ENCODE measurements at places on chromosomes 4 and X.
A peak's percentile ranks its signal among the peaks of the same experiment; 100 is the strongest.

DNA sequence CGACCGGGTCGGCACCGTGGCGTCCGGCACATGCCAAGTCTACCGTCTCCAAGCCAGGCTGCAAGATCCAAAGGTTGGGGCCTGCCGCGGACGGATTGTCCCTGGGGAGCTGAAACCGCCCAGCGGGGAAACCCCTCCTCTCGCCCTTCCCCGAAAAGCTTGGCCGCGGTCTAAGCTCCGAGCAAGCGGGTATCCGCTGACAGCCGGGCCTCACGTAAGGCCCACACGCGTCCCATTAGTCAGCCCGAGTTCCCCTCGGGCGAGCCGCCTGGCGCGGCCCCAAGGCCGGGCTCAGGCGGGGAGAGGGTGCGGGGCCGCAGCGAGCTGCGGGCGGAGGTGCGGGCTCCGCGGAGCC lies 6.8 kb upstream of the BCOR start:
- ATAC-seq: peak; percentile 73

DNA sequence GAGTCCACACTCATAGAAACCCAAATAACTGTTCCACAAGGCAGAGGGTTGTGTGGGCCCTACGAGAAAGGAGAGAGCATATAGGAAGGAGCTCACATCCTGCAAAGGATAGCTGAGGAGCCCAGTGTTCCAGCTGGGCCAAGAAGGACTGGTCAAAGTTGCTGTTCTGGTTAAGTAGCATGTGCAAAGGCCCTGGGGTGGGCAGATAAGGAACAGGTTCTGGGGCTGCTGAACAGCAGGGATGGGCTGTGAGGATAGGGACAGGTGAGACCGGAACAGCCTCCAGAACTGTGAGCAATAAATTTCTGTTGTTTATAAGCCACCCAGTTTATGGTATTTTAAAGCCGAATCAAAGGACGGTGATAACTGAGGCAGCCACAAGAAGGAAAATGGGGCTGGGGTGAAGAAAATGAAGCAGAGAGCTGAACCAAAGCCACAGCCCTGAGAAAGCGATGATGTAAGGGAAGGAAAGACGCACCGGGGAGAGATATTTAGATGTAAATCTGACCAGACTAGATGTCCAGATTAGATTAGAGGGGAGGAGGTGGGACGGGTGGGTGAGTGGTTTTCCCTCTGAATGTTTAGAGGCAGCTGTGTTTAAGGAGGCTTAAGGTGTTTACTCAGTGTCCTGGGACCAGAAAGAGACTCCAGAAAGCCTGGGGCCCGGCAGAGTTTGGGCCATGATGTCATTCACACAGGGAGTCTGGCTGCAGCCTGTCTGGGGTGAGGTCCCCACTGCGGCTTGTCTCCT lies 180.8 kb upstream of the BCOR start:
- ATAC-seq: no peak

DNA sequence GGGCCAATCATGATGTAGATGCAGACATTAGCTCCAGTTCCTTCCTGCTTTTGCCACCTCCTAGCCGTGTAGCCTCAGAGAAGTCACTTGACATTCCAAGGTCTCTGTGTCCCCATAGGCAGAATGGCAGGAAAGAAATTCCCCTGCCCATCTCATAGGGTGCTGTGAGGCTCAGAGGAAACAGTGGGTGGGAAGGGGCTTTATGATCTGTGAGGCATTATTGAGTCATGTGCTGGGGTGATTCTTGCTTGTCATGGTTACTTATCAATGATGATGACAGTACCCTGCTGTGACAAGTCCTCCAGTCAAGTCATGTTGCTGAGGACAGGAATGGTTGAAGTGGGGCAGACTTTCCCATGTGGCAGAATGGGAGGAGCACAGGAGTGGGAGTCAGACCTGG lies 63.7 kb downstream of the MSX1 start:
- no peak for ATAC-seq

DNA sequence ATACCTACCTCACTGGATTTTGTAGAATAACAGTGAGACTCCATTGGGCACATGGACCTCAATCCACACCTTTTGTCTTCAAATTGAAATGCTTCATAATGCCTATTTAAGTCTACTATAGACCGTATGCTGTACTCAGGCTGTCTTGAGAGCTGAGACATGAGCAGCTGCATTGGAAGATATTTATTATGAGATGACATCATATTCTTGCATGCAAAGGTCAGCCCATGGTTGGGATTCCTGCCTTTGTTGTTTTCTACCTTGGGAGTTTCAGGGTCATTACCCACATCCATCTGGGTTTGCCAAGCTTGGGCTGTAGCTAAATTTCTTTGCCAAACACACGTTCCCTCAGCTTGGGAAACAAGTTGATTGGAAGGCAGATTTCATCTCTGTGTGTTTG lies 33.2 kb upstream of the MAMLD1 start:
- ATAC-seq: no peak

DNA sequence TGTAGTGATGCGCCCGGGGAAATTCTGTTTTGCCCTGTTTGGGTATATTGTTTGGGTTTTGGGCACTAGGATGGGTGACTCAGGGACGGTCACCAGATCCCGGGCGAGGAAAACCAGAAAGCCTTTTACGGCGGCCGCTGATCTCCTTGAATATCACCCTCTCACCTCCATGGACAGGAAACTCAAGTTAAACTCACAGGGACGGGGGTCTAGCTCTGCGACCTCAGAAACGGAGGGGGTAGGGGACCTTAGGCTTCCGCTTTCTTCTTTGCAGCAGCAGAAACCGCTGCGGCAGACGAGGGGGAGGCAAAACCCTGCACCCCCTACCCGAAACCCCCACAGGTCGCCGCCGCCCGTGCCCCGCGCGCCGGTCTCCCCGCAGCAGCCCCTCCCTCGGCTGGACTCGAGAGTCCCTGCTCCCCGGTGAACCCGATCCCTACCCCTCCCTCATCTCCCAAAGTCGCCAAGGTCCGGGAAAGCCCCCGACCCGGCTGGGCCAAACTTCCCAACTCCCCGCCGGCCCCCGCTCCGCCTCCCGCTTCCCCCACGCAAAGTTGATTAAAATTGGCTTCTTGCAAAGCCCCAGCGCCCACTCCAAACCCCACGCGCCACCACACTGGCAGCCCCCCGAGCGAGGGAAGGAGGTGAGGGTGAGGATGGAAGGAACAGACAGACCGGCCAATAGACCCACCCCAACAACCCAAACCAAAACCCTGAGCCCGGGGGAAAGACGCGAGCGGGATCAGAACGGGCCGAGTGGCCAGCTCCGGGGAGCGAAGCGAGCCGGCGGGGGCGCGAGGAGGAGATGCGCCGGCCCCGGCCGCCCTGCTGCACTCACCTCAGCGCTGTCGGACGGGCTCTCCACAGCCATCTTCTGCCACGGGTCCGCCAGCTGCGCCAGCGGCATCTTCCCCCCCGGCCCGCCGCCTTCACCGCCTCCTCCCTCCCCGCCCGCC lies 705 bp downstream of the RPS6KA3 start:
- ATAC-seq: peak; percentile 44

- no peak for ATAC-seq
Measured at GRCh38 chr4:74120086-74120485, 21.1 kb upstream of the CXCL2 start.

GRCh38 chrX:5086388-5086787 lies 1142.3 kb downstream of the NLGN4X start:
- no peak for ATAC-seq

DNA sequence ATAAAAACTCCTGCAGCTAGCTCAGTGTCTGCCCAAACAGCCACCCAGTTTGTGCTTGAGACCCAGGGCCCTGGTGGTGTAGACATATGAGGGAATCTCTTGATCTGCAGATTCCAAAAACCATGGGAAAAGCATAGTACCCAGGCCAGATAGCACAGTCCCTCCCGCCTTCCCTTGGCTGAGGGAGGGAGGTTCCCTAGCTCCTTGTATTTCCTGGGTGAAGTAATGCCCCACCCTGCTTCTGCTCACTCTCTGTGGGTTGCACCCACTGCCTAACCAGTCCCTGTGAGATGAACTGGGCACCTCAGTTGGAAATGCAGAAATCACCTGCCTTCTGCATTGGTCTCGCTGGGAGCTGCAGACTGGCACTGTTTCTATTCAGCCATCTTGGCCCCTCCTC lies 54.6 kb downstream of the USP26 start:
- ATAC-seq: no peak

- no peak for ATAC-seq
Measured at GRCh38 chrX:7841084-7841805, 1.7 kb upstream of the VCX start.

- ATAC-seq: peak; percentile 90
Measured at GRCh38 chrX:118751950-118752783, 24.8 kb downstream of the IL13RA1 start.

- ATAC-seq: no peak
Measured at GRCh38 chr4:158571736-158572135, 50.1 kb downstream of the RXFP1 start.

- ATAC-seq: no peak
Measured at GRCh38 chr4:81136161-81136905, 78.7 kb downstream of the PRKG2 start.

- no peak for ATAC-seq
Measured at GRCh38 chr4:8688041-8688907, 95.7 kb downstream of the CPZ start.

DNA sequence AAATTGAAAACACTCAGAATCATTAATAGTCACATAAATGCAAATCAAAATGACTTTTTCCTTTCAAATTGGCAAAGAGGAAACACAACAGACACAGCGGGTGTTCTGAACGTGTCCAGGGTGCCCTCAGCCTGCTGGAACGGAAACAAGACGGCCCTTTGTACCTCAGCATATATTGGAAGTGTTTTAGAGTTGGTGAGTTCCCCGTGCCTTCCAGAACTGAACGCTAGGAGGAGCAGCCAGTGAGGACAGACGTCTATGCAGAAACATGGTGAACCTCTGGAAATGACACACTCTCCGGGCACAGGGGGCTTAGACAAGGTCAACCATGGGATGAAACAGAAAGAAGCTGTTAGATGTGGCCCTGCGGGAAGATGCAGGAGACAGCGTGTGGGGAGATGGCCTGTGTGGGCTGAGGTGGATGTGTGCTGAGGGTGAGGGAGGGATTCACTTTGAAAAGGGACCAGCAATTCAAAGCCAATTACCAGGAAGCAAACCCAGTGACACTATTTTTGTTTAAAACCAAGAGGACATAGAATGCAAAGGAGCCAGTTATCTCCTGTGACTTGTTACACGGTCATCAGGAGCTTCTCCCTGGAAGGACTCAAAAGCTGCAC lies 40.4 kb downstream of the RNF212 start:
- peak; percentile 71 for ATAC-seq

DNA sequence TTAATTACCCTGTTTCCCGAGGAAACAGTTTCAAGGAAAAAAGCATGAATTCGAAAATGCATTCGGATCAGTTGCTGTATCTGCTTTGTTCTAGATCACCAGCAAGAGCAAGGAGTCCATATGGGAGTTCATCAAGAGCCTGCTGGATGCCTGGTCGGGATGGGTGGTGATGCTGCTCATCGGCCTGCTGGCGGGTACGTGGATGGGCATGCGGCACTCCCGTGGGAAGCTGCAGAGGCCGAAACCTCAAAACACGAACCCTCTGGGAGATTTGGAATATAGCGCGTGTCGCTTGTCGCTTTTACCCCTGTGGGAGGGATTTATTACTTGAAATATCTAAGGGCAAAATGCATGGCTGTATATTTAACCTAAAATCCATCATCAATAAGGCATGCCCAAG lies 30.6 kb downstream of the CLCN4 start:
- no peak for ATAC-seq

GRCh38 chrX:24553011-24553410 lies 87.9 kb downstream of the PDK3 start:
- ATAC-seq: no peak

GRCh38 chr4:163587867-163588266 lies 93.4 kb downstream of the TMA16 start:
- ATAC-seq: peak; percentile 93

DNA sequence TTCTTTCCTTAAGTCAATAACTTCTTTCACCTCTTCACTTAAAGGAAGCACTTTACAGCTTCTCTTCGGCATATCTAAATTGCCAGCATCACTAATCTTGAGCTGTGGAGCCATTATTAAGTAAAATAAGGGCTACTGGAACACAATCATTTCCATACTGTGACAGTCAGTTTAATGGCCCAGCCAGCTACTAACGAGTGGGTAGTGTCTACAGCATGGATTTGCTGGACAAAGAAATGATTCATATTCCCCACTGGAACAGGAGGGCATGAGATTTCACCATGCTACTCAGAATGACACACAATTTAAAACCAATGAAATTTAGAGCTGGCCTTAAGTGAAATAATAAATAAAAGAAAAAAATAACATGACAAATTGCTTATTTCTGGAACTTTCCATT lies 72.1 kb downstream of the DDIT4L start:
- ATAC-seq: no peak

GRCh38 chrX:80576806-80577533 lies 156.7 kb downstream of the TENT5D start:
- no peak for ATAC-seq

DNA sequence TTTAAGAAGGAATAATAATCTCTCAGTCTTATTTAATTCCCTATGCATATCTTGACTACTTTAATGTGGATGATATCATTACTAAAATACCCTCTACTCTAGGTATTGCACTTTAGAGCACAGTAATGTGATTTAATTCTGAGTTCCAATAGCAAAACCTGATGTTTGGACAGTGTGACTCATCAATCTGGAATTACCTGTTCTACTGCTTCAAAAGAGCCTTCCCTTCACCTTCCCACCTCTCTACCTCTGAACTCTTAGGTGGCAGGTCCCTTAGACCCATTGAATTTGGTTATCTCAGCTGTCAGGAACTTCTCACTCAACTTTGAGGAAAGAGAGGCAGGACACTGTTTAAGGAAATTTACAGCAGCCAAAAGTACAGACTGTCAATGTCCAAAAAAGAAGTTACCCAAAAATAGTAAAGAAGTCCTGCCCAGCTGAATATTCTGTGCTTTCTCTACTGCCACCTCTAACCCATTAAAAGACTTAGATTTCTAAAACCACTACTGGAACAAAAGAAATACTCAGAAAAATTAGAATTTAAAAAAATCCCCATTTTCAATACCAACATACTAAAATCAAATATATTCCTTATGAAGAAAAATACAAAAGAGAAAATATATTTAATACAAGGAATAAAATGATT lies 123.1 kb upstream of the GPM6A start:
- ATAC-seq: no peak

DNA sequence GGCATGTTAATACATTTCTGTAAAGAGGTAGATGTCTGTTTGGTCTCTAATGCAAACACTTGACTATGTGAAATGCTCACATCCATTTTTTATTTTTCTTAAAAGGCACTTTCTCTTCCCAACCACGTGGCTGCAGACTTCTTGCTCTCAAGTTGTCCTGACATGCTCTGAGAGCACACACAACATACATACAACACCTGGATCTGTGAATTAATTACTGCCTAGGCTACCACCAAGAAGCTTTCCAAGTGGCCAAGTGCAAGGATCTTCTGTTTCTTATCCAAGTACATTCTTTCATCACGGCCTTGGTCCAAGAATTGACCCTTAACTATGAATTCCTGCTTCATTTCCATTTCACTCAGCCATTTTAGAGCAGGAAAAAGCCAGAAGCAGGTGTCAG lies 110.8 kb downstream of the SPRY1 start:
- no peak for ATAC-seq

DNA sequence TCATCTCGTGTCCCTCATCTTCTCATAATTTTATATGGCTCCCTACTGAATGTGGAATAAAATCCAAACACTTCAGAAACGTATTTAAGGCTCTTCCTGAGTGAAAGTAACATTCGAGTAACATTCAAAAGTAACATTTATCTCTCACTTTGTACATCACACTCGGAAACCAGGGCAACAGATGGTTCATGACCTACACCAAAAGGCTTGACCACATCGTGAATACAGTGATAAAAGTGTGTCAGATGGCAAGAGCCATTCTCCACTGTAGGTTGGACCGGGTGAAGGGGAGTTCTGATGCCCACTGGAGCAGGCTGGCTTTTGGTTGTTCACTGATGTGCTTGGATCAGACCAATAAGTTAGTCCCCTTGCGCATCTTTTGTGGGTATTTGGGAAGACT lies 5.6 kb upstream of the LIMCH1 start:
- ATAC-seq: no peak

GRCh38 chr4:123435246-123436113 lies 38.9 kb downstream of the SPRY1 start:
- no peak for ATAC-seq

Measured in stimulated activated memory B cell treated with anti-CD40 and anti-IgM and Interleukin-4, amounts not matched to agents 10 μg/mL and 1 μg/mL and 100 μg/mL, for 72 hours (primary cell).